ENCODE measurements at places on chromosomes 7 and 10. TPM values are rescaled to one million over a fixed set of nuclear protein-coding genes. Genes with fewer than 3 reads are reported as not detected.

Gene MMP21
- 0.21 TPM for total RNA-seq

Gene LRRC17
- total RNA-seq = 0.10 TPM

Gene ACSL5
- 13.3 TPM for total RNA-seq

Gene LDB3
- not detected for total RNA-seq

Gene CPA2
- not detected for total RNA-seq

Gene PANK1
- total RNA-seq = 0.52 TPM

Gene NRCAM
- 1.5 TPM for total RNA-seq

Gene ZNF467
- total RNA-seq = 6.8 TPM

Gene CRPPA
- 0.63 TPM for total RNA-seq

Gene PRKG1
- 1.2 TPM for total RNA-seq

Gene TSPAN12
- total RNA-seq = not detected

Gene OGDHL
- not detected for total RNA-seq

Gene CRYGN
- total RNA-seq = not detected

Gene HK1
- 35.6 TPM for total RNA-seq

Gene PPP1R9A
- 1.6 TPM for total RNA-seq

Gene SFTPA1
- total RNA-seq = not detected

Gene NAT16
- not detected for total RNA-seq

Gene CALML5
- not detected for total RNA-seq

Gene POM121
- total RNA-seq = 17.4 TPM

Gene LRRD1
- total RNA-seq = 0.10 TPM

Gene GPR26
- under 0.01 TPM for total RNA-seq

Gene LRIT1
- total RNA-seq = not detected

Gene FOXI2
- not detected for total RNA-seq

Gene TRPV6
- total RNA-seq = 0.10 TPM

Gene TMEM140
- 51.4 TPM for total RNA-seq

Gene SNCG
- total RNA-seq = not detected

Gene SAP25
- 1.8 TPM for total RNA-seq

Gene MSS51
- total RNA-seq = 0.73 TPM

Gene LIPN
- 3.0 TPM for total RNA-seq

Gene TYSND1
- total RNA-seq = 6.1 TPM

Gene PRSS2
- total RNA-seq = not detected

Gene LRRC72
- total RNA-seq = not detected

Gene BLOC1S2
- total RNA-seq = 58.0 TPM

Gene AOAH
- 128 TPM for total RNA-seq

Gene PON1
- total RNA-seq = not detected

Gene STEAP1
- total RNA-seq = 0.21 TPM

Gene COL17A1
- not detected for total RNA-seq

Gene SGCE
- 4.6 TPM for total RNA-seq

Gene ELFN1
- under 0.01 TPM for total RNA-seq

Gene GARIN1A
- total RNA-seq = 0.52 TPM

Gene EN2
- total RNA-seq = not detected

Gene AKR1E2
- 19.3 TPM for total RNA-seq

Gene BAIAP2L1
- total RNA-seq = 0.31 TPM

Gene CADPS2
- total RNA-seq = not detected

Gene PHYHIPL
- 0.10 TPM for total RNA-seq

Gene OPN1SW
- total RNA-seq = not detected

Gene MBL2
- not detected for total RNA-seq

Gene PTF1A
- not detected for total RNA-seq
